ENCODE measurements at places on chromosomes 11 and 22.

DNA sequence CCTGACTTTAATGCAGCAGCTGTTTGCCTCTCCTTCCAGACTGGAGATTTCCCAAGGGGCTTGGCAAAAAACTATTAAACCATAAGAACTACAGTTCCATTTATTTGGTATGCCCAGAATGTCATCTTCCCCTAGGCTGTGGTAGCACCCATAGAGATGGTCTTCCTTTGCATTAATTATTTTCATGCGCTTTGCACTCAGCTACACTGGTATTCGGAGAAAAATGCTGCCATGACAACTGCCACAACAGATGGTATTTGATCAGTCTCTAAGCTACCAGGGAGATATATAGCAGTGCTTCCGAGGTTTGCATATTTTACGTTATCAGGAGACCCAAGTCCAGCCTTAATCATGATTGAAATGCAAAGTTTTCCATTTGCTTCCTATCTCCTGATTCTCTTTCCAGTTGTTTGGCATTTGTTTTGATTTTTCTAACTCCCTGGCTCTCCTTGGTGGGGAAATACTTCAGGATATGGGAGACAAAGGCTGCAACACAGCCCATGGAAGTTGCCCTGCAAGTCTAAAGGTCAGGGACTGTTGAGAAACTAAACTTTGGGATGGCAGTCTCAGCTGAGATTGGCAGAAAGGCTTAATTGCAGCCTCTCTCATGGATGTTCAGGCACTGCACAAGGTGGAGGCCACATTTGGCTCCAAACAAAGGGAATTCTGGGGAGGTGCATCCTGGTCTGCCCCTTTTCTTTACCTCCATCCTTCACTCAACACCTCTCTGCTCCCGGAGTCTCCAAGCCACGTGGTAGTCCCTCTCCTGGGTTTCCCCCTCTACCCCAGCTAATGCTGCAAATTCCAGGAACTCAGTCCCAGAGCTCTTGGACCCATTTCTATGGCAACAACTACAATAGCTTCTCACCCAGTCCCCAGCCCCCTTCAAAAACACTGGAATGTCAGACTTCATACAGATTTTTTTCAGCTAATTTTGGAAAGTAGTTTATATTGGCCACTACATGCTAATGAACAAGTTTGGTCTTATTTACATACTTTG, 151.8 kb downstream of the NAV2 start:
- DNase-seq = peak; percentile 44

DNA sequence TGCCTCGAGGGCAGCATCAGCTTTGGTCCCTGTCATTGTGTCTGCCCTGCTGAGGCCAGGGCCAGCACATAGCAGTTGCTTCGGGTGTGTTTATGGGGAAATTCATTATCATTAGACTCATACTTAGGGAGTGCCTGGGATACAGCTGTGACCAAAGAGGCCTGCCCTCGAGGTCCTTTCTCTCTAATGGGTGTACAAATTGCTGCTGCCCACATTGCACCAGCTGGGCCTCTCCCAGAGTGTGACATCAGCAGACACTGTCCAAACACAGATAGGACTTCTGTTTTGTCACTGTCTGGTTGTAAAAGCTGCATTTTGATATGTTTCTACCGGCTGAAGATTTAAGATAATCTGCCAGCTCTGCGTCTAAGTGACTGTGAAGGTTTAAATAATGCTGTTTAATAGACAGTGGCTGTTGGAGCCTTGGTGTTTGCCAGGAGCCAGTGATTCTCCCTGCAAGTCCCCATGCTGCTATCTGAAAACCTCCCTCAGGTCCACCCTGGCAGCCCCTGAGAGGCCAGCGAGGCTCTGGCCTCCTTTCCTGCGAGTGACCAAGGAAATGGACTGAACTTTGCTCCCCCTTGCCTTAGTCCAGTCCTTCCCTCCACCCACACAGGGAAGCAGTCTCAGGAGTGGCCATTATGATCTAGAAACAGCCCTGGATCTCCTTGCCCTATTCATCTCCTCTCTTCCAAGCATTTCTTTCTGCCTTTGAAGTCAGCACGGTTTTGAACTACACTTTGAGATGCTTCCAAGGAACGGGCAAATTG, 505.2 kb downstream of the TBC1D22A start:
- DNase-seq = no peak

DNA sequence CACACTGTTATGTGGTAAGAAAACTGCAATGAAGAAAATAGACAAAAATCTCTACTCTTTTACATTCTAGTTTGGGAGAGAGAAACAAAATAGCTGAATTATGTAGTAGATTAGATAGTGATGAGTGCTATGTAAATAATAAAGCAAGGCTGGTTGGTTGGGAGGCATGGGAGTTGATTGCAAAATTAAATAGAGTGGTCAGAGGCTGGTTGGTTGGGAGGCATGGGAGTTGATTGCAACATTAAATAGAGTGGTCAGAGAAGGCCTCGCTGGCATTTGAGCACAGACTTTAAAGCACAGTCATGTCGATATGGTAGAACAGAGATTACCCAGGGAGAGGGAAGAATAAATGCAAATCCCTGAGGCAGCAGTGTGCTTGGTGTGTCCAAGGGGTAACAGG, 22.4 kb downstream of the SIK2 start:
- DNase-seq = no peak

DNA sequence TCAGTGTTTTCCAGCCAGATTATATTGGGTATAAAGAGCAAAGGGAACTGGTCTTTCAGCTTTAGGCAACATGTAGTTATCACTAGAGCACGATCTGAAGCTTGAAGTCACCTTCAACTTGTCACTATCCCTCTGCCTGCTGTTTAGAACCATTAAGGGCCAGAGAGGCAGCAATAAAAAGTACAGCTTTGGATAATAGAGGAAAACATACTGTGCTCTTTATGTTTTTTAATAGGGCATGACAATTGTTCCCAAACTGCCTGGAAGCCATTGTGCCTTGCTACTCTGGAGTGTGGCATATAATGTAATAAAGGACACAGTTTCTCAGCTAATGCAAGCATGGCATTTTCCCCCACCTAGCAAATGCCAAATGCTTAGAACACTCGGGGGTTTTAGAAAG, 1912.0 kb upstream of the RAG2 start:
- DNase-seq = no peak

- DNase-seq = no peak
These were observed 33.0 kb downstream of the DKK3 start for GRCh38 chr11:11975201-11976092.

DNA sequence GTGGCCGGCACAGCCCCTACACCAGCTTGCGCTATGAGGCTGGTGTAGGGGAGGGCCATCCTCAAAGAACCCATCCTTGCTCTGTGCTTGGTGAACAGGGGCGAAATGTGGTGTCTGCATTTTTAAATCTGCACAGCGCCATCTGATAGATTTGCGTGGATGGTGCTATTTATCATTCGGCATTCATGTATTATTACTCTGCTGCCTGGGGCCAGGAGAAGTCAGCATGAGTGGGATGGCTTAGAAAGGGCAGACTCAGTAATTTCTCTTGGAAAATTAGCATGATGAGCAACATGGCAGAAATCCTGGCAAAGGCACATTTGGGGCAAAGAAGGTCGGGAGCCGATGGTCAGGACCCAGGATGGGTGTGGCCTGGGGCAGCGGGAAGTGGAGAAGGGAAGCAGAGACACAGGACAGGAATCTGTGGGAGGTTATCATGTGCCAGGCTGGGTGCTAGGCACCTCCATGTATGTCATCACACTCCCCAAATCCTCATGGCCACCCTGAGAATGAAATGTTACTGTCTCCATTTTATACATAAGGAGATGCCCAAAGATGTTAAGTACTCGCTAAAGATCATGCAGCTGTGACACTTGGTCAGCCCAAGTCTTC, 149.0 kb downstream of the CEP164 start:
- no peak for DNase-seq

DNA sequence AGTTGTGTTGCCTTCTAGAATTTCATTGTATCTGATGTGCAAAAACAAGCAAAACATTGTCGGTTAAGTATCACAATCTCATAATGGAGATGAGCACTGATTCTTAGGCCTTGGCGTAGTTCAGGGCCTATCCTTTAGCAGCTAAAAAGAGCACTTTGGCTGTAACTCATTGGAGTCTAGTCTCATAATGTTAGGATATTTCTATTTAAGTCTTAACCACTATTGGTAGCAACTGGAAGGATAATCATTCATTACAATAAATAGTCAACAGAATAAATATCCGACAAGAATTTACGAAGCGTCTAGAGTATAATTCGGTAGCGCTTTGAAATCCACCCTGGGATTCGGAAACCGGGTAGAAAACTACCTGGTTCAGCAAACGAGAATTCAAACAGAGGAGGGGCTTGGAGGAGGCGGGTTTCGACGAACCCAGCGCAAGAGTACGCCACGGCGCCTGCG, 461 bp upstream of the EED start:
- DNase-seq = peak; percentile 79

- no peak for DNase-seq
These were observed 16.3 kb downstream of the ADORA2A start for GRCh38 chr22:24443668-24444067.

DNA sequence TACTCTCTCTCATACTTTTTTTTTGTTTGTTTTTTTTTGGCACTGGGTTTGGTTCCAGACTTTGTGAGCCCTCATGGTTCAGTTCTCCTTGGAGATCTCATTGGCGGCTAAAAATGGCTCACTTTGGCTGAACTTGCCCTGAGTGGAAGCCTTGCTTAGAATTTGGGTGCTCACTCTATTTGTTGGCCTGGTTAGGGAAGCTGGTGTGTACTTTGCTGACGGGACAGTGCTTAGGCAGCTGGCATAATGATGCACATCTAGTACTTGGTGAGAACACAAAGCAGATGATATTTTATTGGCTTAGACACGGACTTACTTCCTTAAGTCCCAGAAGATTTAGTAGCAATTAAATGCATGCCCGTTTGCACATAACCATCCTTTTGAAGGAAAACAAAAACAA, 66.5 kb upstream of the GRAMD1B start:
- DNase-seq = no peak

GRCh38 chr11:119100246-119100970, 1.2 kb downstream of the DPAGT1 start:
- peak; percentile 34 for DNase-seq

DNA sequence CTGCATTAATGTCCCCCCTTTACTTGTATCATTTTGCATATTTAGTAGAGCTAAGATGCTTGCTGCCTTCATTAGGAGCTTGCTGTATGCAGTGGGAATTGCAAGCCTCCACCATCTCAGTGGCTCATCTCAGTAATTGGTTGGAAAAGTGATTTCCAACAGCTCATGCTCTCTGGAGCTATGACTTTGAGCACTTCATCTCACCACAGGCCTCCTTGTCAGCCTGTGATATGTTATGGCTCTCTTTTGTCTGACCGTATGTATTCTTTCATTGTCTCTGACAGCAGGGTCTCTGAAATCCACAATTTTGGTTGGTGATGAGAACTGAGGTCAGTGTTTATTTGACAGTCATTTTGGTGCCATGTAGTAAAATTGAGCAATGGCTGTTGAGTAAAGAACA, 345.1 kb downstream of the FAT3 start:
- DNase-seq = no peak

GRCh38 chr11:17683377-17684161, 35.8 kb upstream of the MYOD1 start:
- DNase-seq = peak; percentile 74

GRCh38 chr11:28346721-28347120, 238.5 kb downstream of the METTL15 start:
- no peak for DNase-seq

DNA sequence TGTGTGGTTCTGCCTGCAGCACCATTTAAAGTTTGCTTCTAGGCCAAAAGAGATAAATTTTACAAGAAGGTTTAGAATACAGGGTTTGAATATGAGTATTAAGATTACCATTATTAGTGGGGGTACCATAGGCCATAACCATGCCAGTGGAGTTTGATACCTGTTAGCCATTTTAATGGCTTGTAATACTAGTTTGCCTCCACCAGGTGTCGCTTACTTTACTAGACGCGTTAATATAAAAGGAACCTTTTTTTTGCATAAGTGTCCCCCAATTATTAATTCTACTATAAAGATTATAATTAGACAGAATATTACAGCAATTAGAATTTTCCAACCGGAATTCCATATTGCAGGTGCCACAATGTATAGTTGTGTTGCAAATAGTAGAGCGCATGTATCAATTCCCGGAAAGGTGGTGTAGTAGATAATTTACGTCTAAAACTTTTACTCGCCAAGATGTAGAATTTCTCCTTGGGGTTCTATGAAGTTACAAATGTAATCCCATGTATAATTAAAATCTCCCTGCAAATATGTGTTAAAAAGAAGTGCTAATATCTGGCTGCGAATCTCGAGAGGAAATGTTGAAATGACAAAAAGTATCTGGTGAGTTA, 16.1 kb downstream of the MS4A6E start:
- peak; percentile 19 for DNase-seq

DNA sequence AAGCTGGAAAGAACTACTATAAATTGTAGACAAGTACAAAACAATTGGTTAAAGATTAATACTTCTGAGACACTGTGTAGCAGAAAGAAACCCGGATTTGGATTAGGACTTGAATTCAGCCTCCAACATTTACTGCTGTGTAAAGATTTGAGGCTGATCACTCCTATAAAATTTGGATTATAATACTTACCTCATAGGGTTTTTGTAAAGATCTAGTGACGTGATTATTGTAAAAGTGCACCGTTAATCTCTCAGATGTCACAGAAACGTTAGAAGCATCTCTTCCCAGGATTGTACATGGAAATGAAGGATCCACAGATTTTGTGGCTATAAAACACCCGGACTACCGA, 323 bp upstream of the HIKESHI start:
- DNase-seq = no peak

DNA sequence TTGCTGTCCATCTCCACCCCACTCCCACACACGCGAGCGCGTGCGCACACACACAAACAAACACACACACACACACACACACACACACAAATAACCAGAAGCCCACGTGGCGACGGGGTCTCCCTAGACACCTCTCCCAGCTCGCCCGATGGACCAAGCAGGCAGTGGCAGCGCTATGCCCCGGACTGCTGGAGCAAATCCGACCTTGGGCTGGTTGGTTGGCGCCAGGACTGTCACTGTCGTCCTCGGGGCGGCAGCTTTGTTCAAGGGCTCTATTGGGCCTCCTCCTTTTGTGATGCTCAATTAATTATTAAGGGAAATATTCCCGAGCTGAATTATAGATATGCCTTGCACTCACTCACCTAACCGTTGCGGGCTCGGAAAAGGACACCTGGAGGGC, 1.7 kb upstream of the KCNA4 start:
- no peak for DNase-seq
